ENCODE measurements at places on chromosomes 16 and 17. TPM values are rescaled to one million over a fixed set of nuclear protein-coding genes. Genes with fewer than 3 reads are reported as not detected.

Gene KRTAP9-3
- not detected for polyA plus RNA-seq

GRCh38 chr17:76179496-76180467 lies 38.7 kb upstream of the FOXJ1 start:
- DNase-seq = no peak

DNA sequence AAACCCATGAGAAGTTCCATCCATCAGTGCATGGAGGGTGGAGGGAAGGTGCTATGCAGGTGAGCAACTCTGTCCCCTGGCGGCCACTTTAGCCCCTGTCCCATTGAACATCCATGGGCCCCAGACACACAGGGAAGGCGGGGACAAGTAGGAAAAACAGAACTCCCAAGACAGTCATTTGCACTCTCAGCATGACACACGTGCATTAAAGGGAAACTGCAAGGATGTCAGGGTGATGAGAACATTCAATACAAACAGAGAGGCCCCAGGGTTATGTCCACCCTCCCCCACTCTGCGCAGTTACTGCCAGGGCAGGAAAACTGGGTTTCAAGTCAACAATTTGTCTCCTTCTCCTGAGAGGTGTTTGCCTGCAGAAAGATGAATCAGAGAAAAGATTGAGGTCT lies 44.0 kb upstream of the AKTIP start:
- no peak for DNase-seq

GRCh38 chr17:79985943-79986391 lies 49.7 kb downstream of the TBC1D16 start:
- DNase-seq = no peak
